ENCODE measurements at places on chromosomes 5 and 9.
A peak's percentile ranks its signal among the peaks of the same experiment; 100 is the strongest.

- no peak for DNase-seq
Measured at GRCh38 chr9:4933177-4933576, 51.9 kb upstream of the JAK2 start.

- DNase-seq = no peak
Measured at GRCh38 chr5:123659011-123659410, 147.0 kb downstream of the CSNK1G3 start.

GRCh38 chr5:132883261-132883834, 9.9 kb downstream of the LEAP2 start:
- peak; percentile 18 for DNase-seq

DNA sequence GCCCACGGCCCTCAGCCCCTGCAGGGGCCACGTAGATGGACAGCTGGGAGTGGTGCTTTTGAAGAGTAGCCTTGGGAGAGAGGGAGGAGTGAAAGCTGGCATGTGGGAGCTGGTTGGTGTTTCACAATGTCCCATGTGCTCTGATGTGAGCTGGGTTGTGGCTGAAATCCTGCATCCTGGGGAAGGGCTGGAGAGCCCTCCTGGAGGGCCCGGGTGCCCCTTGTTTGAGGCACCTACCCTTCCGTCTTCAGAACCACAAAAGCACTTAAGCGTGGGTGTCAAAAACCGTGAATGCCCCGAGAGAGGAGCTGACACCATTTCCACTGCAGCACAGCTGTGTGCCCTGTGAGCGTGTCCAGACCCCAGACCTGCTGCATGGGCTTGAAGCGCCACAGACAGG, 199.1 kb upstream of the ZNF618 start:
- no peak for DNase-seq

- no peak for DNase-seq
Measured at GRCh38 chr5:134246771-134247427, 21.0 kb upstream of the PPP2CA start.

GRCh38 chr5:172868436-172868923, 34.4 kb downstream of the ERGIC1 start:
- no peak for DNase-seq

- no peak for DNase-seq
Measured at GRCh38 chr5:21661184-21661583, 1192.0 kb downstream of the CDH12 start.

DNA sequence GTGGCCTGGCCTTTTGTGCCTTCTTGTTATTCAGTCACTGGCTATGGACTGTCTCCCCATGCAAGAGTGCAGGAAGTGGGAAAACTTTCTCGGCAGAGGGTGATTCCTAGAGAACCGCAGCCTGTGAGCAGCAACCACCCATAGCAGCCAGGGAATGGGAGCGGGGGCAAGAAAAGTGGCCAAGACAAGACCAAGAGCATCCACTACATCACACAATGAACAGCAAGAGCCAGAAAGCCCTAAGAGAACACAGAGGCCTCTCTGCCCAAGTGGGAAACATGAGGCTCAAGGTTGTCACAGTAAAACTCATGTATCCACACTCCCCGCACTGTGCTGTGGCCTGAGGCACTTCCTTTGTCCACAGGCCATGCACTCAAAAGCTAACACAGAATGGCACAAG, 129.1 kb upstream of the FSTL4 start:
- no peak for DNase-seq

GRCh38 chr5:148733601-148734438, 79.5 kb upstream of the HTR4 start:
- no peak for DNase-seq

DNA sequence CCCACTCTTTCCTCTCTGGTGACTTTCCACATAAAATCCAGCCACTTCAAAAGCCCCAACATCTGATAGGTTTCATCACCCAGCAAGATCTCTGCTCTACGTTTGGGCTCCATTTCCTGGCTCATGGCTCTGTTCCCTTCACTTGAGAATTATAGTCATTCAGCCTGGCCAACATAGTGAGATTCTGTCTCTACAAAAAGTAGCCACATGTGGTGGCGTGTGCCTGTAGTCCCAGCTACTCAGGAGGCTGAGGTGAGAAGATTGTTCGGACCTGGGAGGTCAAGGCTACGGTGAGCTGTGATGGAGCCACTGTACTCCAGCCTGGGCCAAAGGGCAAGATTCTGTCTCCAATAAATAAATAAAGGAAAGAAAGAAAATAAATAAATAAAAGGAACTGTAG, 83.3 kb upstream of the IGFBPL1 start:
- DNase-seq = no peak

DNA sequence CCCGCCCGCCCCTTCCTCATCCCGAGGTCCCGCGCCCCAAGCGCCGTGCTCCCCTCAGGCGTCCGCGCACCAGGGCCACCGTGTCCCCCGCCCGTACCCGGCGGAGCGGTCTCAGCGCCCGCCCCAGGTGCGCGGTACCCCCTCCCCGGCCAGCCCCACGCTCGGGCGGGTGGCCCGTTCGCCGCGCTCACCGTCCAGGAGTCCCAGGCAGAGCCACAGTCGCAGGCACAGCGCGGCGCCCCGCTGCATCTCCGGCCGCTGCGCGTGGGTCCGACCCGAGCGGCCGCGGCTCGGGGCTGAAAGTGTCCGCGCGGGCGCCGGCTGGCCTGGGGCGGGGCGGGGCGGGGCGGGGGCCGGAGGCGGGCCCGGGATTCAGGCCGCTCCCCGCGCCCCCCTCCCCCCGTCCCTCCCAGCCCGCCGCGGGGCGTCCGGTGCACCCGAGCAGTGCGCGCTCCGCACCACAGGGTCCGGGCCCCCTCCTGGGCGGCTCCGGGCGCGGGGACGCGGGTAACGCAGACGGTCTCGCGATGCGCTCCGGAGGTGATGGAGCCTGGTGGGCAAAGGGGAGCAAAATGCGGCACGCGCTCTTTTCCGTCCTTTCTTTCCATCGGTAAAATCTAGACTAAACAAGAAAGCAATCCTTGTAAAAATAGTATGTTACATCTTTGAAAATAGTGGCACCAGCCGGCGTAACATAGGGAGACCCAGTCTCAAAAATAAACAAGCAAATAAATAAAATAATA, at the start of gene FLT4:
FLT4 (minus strand) TSS at position 304 of the 743 bp plus-strand sequence; CDS start at position 249, 55 bp downstream.
- DNase-seq = no peak

DNA sequence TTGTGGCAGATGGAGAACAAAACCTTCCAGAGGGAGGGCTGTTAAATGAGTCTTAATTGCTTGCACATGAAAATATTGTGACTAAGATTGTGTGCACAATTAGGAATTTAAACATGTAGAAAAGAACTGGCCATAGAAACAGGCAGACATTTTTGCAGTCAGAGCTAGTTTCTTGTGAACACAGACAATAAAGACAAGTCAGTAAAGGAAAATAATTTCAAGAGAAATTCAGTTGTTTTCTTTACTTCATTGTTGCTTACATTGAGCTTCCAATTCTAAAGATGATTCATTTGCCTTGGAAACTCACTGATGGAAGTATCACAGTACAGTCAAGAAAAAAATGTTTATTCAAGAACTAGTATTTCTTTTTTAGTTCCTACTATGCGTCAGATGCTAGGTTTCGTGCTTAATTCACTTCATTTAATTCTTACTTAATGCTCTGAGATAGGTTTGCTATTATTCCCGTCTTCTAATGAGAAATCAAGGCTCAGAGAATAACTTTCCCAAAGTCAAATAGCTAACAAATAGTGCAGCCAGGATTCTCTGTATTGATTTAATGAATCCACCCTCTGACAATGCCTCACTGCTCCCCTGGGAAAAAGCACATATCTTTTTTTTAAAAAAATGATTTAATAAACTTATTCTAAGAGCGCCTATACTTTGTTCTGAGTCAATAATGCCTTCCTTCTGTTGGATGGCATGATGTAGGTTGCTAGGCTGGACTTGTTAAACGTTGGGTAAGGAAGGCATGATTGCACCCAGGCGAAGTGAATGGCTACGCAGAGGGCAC, 581.4 kb downstream of the RAB3C start:
- no peak for DNase-seq

DNA sequence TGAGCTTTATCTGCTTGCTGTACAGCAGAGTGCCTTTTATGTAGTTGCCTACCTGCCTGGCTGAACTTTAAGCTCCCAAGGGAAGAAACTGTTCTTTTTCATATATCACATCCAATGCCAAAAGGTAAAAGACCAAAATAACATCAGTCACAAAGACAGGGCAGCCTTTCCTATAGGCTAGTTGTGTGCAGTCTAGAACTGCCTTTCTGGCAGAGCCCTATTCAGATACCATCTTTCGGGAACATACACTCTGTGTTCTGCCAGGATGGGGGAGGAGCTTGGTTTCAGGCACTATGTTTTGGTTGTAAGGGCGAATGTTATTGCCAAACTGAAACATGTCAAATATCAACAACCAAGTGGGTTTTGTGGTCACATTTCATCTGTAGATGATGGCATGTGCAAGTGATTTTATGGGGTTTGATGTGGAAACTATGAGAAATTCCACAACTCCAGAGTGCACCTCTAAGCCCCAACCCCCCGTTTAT, 314.5 kb downstream of the ADGRV1 start:
- DNase-seq = no peak

DNA sequence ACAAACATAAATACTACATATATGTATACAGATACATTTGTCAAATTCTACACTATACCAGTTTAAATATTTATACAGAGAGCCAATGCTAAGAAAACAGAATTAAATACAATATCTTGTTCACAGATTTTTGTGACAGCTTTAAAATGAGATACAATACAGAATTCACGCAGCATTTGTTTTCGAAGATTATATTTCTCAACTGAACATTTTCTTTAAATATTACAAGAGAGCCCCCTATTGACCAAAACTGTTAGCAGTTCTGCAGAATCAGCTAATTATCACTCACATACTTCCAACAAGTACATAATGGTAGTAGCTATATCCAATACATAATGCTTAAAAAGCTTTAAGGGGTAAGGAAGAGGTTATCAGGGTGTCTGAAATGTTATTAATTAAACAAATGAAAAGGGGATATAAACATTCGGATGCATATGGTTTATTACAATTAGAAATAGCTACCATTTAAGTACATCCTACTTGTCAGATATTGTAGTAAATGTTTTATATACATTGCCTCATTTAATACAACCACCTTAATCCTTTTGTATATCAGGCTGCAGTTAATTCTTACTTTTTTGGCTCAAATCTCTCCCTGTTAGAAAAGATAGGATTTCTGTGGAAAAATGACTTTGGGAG, 31.7 kb downstream of the ZDHHC21 start:
- no peak for DNase-seq

GRCh38 chr9:38195737-38196161, 126.7 kb upstream of the SHB start:
- DNase-seq = no peak

DNA sequence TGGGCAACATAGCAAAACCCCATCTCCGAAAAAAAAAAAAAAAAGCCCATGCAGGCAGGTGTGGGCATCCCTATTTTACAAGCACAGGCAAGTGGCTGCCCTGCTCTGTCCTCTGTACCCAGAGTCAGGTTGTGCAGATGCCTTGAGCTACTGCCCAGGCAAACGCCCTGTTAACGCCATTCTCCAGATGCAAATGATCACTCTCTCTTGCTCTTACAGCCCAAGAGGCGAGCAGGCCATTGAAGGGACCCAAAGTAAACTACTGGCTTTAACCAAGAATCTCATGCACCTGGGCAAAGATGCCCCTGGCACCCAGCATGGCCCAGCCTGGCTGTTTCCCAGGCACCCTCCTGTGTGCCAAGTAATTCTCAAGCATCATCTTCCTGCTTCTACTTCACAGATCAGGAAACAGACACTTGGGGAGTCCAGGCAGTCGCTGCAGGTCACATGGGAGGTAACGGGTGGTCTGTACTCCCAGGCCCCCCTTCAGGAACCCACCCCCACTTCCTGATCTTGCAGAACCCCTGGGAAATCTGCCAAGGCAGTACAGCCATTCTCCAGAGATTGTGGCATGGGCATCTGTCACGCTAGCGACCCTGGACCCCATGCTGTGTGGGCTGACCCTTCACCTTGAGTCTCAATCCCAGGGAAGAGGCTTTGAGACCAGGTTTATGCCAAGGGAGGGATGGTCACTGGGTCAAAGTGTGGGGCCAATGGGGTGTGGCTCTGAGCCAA, 14.2 kb downstream of the EEIG1 start:
- DNase-seq = no peak

DNA sequence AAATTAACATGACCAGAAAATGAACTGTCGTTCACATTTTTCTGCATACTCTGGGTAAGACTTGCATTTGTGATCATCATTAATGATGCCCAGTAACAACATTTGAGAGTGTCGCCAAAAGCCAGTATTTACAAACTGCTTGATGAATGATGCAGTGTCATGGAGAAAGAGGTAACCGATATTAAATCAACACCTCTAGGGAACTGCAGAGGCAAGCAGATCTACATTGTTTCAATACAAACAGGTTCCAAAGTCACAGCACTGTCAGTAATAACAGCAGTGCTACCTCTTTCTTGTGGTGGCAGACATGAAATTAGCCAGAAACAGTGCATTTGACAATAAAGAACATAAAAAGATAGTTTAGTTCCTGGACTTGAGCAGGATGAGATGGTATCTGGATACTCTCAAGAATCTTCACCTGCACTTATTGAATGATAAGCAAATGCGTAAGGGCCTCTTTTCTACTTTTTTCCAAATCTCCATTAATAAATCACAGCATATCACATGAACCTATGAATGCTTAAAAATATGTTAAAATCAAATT, 456.6 kb downstream of the ARHGEF28 start:
- no peak for DNase-seq

- DNase-seq = no peak
Measured at GRCh38 chr5:173069671-173070070, 13.5 kb downstream of the CREBRF start.

- no peak for DNase-seq
Measured at GRCh38 chr5:60495644-60496520, 204.1 kb downstream of the DEPDC1B start.

DNA sequence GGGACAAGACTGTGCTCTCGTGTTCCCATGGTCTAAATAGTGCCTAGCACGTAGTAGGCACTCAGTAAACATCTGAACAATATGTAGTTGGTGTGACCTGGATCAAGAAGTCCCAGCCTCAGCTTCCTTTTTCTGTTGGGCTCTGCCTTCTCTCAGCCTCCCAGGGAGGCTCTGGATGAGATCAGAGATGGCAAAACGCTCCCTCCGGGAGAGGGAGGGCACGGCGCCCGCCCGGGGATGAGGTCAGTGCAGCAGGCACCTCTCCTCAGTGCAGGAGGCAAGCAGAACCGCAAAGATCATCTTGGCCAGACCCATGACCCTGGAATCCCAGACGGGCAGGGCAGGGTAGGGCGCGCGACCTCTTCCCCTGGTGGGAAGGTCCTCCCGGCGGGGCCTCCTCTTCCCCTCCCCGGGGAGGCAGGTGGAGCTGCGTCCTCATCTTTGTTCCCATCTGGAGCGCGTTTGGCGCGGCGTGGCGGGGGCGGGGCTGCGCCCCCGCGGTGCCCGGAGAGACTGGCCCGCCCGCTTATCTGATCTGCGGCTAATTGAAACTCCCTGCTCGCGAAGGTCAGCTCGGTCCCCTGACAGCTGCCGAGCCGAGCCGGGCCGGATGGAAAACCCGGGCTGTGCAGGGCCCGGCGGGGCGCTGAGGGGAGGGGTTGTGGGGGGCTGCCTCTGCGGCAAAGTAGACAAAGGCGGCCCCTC, 60.9 kb downstream of the CXXC5 start:
- no peak for DNase-seq

GRCh38 chr5:106106384-106106783, 1564.4 kb downstream of the EFNA5 start:
- DNase-seq = no peak
